T-helper 17 cell (primary cell): ENCODE measurements at places on chromosomes 1 and 21. TPM values are rescaled to one million over a fixed set of nuclear protein-coding genes. Genes with fewer than 3 reads are reported as not detected.

Gene VWA5B1
- total RNA-seq = 0.15 TPM

Gene FCGR1A
- not detected for total RNA-seq

Gene LYPD8
- total RNA-seq = not detected

Gene ANKRD65
- total RNA-seq = not detected

Gene FAM177B
- total RNA-seq = not detected

Gene TMEM79
- total RNA-seq = 3.5 TPM

Gene GNAT2
- not detected for total RNA-seq

Gene S100A7A
- total RNA-seq = not detected

Gene KCNK1
- total RNA-seq = not detected

DNA sequence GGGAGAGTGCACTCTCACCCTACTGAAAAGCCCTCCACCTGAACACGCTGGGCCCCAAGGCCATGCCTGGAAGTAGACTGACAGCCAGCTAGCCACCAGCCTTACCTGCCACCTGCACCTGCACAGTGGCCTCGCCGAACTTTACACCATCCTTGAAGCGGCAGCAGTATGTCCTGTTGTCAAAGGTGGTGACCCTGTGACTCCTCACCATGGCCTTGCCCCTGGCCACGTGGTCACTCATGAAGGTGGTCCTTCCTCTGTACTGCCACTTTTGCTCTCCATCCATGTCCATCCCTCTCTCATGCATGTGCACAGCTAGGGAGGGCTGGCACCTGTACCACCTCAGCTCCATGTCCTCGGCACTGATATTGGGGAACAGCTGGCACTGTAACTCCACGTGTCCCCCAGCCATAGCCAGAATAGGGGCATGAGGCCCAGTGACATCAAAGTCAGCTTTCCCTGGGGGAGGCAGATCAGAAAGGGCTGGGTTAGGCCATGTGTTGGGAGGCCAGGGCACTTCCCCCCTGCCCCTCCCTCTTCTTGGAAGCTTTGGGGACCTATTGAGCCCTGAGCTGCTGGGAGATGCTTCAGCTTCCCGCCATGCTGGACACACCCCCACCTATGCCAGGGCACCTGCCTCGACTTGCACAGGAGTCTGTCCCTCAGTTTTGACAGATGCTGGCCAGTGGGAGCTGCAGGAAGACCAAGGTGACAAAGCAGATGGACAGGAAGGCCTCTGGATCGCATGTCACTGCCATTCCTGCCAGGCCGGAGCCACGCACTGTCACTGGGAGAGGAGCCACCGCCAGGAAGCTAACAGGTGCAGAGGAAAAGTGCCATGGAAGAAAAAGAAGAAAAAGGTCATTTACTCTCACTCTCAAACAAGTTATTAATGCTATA, 24.6 kb downstream of the RNF187 start:
- no peak for DNase-seq

DNA sequence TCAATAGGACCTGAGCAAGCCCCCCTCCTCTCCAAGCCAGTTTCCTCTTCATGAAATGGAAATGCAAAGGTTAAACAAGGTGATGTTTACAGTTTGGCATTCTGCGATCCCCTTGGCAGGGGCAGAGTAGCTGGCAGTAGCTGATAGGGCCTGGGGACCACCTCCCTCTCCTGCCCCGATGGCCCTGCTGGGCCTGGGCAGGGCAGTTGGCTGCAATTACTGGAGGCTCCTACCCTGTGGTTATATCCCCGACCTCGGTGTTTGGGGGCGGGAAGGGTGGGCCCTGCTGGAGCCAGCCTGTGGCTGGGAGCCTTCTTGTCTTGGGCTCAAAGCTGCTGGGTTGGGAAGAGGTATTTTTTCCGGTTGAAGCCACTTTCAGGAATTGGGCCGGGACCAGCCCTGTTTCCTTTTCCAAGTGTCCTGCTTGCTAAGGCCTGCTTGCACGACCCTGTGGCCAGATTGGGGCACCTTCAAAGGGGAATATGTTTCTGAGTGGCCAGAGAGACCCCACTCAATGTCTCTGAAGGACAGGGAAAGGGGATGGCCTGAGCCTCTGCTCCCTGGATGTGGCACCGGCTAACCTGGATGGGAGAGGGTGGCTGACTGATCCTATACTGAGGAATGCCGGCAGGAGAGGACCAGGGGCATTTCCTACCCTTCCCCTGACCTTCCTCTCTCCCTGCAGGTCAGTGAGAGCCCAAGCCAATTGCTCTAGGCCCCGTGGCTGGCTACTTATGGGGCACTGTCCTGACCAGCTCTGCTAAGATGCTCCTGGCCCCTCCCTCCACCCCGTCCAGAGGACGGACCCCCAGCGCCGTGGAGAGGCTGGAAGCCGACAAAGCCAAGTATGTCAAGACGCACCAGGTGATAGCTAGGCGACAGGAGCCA, 1.9 kb downstream of the FAM110D start:
- no peak for DNase-seq

DNA sequence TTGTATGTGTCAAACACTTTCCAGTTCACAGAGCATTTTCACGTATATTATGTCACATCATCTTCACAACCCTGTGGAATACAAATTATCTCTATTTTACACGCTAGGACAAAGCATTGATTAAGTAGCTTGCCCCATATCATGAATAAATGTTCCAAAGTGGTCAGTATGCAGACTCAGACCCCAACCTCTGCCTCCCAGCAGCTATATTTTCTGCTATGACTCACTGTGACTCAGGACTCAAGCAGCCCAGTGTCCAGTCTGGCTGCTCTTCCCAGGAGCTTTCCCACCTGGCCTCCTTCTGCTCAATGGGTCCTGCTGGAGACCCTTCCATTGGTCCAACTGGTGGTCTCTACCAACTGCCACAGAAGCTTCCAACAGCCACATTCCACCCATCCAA, 56.0 kb upstream of the RAP1A start:
- no peak for DNase-seq

- DNase-seq = no peak
Measured at GRCh38 chr1:88022516-88022915, 661.6 kb upstream of the PKN2 start.

DNA sequence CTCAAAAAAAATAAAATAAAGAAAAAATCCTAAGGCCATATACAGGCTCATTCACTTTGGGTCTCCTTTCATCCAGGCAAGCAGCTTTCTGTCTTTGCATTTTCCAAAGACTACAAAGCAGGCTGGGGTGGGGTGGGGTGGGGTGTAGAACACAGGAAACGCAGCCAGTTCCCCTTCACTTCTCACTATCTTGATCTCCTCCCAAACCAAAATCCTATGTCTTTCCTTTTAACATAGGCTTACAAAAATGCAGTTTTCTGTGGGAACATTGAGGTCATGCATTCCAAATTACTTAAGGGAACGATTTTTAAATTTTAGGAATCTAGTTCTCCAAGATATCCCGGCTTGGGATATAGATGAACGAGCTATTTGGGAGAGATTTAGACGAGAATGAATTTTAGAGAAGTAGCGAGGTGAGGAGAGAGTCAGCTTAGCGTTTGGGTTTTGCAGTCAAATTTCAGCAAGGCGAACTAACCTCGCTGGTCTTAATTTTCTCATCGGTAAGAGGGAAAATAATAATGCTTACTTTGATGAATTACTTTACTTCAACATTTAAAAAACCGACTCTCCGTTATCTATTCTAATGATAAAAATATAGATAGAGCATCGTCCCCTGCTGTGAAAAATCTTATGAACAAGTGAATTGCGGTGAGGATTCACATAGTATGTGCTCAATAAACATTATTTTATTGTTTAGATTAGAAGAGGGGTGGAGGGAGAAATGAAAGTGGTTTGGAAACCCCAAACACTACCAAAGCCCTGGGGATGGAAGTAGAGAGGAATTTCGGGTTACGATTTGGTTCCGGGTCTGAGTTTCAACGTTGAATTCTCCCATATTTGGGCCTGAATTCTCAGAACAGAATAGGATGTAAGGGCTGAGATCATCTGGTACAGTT, 735 bp upstream of the STX12 start:
- no peak for DNase-seq

- peak; percentile 78 for DNase-seq
Measured at GRCh38 chr1:40818264-40818961, 34.8 kb downstream of the KCNQ4 start.

DNA sequence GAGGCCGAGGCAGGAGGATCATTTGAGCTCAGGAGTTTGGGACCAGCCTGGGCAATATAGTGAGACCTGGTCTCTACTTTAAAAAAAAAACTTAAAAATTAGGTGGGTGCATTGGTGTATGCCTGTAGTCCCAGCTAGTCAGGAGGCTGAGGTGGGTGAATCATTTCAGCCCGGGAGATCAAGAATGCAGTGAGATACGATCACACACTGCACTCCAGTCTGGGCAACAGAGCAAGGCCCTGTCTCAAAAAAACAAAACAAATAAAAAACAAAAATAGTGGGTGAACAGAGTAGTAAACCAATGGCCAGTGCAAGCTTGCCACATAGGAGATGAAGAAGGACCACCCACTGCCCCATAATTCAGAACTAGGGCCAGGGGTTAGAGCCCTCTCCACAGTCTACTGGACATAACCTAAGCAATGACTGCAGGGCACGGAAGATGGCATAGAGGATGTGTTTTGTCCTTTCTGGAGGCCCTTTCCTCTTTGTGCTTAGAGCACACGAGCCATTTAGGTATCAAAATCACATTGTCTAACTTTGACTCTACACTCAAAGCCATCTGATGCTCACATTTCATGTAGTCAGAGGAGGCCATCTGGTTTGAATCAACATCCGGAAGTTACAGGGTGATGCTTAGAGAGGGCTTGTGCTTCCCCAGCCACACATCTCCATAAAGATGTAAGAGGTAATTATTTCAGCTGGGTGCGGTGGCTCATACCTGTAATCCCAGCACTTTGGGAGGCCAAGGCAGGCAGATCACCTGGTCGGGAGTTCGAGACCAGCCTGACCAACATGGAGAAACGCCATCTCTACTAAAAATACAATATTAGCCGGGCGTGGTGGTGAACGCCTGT, 12.6 kb downstream of the CD2 start:
- no peak for DNase-seq

DNA sequence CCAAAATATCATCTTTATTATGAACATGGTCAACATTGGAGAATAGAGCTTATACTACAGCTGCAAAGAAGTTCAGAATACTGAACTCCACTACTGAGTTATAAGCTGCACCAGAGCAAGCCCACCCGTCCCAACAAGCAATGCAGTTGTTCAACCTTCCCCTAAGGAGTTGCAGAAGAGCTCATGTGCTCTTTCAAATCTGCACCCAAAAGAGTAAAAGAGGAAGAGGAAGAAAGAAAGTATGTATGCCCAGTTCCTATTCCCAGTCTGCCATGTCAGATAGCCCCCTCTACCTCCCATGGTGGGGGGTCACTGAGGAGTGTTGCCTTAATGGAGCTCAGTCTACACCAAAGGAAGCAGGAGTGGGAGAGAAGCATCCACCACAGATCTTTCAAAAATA, 6.9 kb downstream of the C1orf162 start:
- DNase-seq = no peak

DNA sequence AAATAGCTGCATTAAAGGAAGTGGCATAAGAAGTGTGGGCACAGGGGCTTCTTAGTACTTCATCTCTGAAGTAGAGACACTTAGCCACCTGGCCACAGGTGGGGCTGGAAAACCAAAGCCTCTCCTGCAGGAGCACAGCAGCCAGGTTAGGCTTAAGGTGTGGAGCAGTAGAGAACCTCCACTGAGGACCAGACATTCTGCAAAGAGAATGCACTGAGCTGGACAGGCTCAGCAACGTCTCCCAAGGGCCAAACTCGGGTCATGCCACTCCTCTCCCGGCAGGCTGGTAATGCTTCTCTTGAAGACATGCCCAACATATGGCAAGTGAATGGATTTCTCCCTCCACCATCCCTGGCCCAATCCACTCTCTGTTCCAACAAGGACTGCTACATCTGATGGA, 33.0 kb upstream of the LRRC38 start:
- DNase-seq = no peak

DNA sequence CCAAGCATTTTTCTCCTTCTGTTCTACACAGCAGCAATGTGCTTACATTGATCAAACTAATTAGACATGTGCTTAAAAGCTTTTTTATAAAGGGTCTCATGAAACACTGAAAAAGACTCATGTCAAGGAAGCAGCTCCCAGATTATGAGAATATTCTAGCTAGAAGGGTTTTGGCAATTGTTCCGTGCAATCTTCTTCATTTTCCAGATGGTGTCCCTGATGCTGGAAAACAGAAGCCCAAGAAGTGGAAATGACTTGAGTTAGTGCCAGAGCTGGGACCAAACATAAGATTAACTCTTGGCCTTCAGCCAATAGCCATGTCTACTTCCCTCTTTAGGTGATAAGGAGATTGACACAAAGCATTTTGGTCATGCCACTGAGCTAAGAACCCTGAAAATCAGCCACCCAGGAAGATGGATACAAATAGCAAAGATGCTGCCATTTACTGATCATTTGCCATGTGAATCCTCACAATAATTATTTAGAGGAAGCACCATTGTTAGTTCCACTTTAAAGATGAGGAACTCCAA, 110.8 kb downstream of the MATN1 start:
- DNase-seq = no peak

GRCh38 chr1:200207711-200208126, 180.2 kb downstream of the NR5A2 start:
- no peak for DNase-seq

DNA sequence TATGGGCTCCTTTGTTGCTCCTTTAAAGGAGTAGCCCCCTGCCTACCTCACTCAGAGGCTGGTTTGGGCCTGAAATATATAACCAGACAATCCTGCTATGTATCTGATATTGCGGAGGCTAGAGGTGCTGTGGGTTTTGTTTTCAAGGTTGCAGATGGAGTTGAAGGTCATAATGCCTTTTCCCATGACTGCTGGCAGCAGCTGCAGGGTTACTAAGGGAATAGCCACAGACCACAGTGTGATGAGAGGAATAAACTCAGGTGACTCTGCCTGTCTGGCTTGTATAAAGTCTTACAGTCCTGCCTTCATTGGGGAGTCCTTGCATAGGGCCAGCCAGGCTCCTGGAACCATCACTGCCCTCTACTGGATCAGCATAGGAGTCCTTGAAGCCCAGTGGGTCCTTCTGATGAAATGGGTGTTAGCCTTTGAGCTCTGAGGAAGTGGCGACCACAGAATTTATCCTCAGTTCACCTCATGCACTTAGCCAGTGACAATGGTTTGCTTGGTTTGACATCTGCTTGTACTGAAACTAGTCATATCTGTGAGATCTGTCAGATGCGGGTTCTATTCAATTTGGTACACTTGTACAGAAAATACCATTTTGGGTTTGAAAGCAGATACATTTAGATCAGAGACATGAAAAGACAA, 174.4 kb upstream of the HMCN1 start:
- DNase-seq = no peak

- DNase-seq = no peak
Measured at GRCh38 chr1:44723496-44724295, 7.3 kb downstream of the RNU5D-1 start.

DNA sequence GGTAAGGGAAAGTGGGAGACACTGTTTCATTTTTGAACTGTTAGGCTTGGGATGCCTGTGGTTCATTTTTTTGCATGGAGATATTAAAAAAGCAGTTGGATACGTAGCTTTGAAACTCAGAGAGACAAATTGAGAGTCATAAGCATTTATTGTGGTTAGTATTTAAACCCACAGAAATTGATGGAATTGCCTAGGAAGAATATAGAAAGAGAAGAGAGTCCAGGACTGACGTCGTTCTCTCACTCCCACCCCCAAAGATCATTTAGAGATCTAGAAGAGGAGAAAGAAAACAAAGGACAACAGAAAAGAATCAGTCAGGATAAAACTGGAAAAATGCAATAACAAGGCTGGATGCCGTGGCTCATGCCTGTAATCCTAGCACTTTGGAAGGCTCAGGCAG, 73.2 kb upstream of the BMP8A start:
- DNase-seq = no peak

- no peak for DNase-seq
Measured at GRCh38 chr1:173268786-173269277, 61.7 kb upstream of the TNFSF4 start.

GRCh38 chr1:164240081-164240480, 318.9 kb upstream of the PBX1 start:
- DNase-seq = no peak

GRCh38 chr1:21586846-21587601, 77.8 kb downstream of the ALPL start:
- no peak for DNase-seq
